ENCODE measurements at places on chromosomes 5 and 9. TPM values are rescaled to one million over a fixed set of nuclear protein-coding genes. Genes with fewer than 3 reads are reported as not detected.

DNA sequence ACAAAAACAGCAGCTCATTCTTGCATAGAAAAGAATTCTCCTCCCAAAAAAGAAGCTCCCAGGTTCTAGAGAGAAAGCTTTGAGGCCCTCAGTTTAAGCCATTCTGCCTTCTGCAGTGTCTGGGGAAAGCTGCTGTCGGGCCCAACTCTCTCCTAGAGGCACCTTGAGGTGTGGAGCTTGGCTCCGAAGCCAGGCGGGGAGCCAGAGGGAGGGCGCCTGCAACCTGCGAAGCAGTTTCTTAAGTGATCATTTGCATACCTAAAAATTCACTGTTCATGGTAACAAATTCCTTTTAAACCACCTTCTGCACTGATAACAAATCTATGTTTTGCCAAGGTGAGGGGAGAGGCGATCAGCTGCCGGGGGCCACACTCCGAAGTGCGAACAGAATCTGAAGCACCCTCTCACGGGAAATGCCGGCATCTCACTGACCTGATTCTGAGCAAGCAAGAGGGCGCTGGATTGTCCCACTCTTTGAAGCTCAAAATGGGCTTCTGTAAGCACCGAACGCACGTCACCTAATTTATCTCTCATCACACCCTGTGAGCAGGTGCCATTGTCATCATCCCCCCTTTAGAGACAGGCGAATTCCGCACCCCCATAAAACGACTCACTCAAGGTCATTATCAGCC, 86.1 kb downstream of the GTF3C4 start:
- DNase-seq = no peak
- H3K4me1 ChIP-seq = peaks cover 8% of the 10 kb centered on the region
- no peak overlapping the region for H3K27ac ChIP-seq
- H3K36me3 ChIP-seq = no peaks in the 10 kb centered on the region
- H3K4me3 ChIP-seq = no peak overlapping the region
- no peaks in the 10 kb centered on the region for H3K27me3 ChIP-seq

GRCh38 chr5:74626386-74627222, 13.9 kb downstream of the ENC1 start:
- H3K36me3 ChIP-seq = peaks cover 2% of the 10 kb centered on the region
- peaks cover 48% of the 10 kb centered on the region for H3K4me1 ChIP-seq
- DNase-seq = no peak
- no peaks in the 10 kb centered on the region for H3K27me3 ChIP-seq
- no peak overlapping the region for H3K4me3 ChIP-seq

DNA sequence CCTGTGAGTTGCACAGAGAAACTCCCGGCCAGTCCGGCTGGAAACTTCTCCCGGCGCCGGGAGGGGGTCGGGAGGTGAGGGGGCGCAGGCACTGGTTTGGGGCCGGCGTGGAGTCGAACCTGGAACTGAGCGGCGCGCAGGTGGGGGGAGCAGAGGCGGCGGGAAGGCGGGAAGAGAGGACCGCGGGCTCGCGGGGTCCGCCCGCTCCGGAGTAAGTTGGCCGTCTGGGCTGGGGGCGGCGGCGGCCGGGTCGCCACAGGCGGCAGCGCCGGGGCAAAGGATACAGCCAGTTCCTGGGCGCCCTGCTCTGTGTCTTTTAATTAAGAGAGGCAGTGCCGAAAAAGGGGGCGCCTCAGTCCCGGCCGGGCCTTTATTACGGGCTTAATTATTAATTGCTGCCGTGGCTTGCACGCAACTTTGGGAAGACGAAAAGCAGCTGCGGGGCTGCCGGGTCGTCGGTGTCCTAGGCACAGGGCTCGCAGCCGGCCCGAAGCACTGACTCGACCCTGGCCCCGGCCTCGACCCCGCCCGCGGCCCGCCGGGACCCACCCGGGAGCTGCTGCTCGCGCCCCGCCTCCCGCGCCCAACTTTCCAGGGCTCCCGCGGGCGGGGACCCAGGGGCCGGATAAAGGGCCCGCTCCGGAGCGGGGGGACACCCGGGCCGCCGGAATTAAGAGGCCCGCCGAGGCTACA, 1.1 kb downstream of the NTNG2 start:
- peaks cover 77% of the 10 kb centered on the region for H3K27me3 ChIP-seq
- peak overlapping the region; percentile 73 for H3K4me3 ChIP-seq
- no peaks in the 10 kb centered on the region for H3K36me3 ChIP-seq
- H3K27ac ChIP-seq = no peak overlapping the region
- peak; percentile 39 for DNase-seq

DNA sequence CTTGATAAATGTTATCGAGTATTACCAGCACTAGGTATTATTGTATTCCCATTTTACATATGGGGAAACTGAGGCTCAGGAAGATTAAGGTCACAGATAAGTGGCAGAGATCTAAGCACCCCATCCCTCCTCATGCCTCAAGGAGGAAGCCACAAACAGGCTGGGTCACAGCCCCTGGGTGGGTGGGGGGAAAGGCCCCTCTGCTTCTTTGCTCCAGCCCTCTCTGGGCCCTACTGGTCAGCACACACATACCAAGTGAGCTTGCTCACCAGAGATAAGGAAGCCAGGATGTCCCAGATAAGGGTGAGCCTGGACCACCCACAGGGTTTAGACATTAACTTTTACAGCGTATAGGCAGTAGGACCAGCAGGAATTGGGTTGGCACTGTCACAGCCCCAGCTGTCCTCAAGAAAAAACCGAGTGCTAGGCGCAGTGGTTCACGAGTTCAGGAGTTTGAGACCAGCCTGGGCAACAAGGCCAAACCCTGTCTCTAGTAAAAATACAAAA, 45.3 kb downstream of the STK10 start:
- no peaks in the 10 kb centered on the region for H3K36me3 ChIP-seq
- H3K27me3 ChIP-seq = no peaks in the 10 kb centered on the region
- H3K4me3 ChIP-seq = no peak overlapping the region
- peaks cover 6% of the 10 kb centered on the region for H3K4me1 ChIP-seq
- DNase-seq = no peak

DNA sequence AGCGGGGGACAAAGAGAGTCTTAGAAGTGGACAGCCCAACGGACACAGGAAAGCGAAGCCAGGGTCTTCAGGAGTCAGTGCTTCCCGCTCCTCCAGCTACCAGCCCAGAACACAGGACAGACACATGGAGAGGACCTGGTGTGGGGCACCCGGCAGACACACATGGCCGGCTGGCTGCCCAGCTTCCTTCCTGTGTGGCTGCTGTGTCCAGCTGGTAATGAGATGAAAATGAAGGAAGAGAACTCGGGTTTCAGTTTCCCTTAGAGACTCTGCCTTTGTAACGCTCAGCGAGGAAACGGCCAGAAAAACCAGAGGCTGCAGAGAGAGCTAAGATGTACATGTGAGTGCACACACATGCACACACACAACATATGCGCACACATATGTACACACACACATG, 87.5 kb downstream of the SECISBP2 start:
- H3K36me3 ChIP-seq = no peaks in the 10 kb centered on the region
- no peak for DNase-seq
- no peak overlapping the region for H3K4me3 ChIP-seq

DNA sequence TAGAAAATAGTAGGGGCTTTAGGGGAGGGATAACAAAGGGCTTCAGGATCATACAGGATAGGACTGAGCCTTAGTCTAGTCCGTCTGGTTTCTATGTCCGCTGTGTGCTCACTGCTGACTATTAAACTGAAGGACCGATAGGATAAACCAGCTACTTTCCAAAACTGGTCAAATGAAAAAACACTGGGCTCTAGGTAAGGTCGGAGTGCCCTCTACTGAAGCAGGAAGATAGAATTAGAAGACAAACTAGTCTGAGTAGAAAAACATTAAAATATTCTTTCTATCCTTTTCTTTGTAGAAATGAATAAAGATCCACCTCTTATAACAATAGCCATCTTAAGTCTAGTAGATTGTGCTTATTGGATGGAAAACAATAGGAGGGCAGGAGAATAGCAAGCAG, 133.6 kb downstream of the CEMIP2 start:
- no peak overlapping the region for H3K27ac ChIP-seq
- H3K4me3 ChIP-seq = no peak overlapping the region
- no peaks in the 10 kb centered on the region for H3K36me3 ChIP-seq
- DNase-seq = no peak

The CCDC192 gene
- total RNA-seq = 1.3 TPM

The WNK2 gene
- 102 TPM for total RNA-seq

The NKD2 gene
- 7.3 TPM for total RNA-seq

The PNPLA7 gene
- 0.39 TPM for total RNA-seq

All from GM23338 (cell line).